ENCODE measurements at places on chromosomes 5 and 9.

DNA sequence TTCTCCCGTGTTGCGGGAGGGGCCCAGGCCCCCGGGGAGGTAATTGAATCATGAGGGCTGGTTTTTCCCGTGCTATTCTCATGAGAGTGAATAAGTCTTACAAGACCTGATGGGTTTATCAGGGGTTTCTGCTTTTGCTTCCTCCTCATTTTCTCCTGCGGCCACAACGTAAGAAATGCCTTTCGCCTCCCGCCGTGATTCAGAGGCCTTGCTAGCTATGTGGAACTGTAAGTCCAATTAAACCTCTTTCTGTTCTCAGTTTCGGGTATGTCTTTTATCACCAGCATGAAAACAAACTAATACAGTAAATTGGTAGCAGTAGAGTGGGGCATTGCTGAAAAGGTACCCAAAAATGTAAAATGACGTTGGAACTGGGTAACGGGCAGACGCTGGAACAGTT is 1035.1 kb downstream of the DTWD2 start:
- DNase-seq, result no peak

GRCh38 chr9:27963836-27964235 is 390.6 kb upstream of the C9orf72 start:
- DNase-seq, result no peak

DNA sequence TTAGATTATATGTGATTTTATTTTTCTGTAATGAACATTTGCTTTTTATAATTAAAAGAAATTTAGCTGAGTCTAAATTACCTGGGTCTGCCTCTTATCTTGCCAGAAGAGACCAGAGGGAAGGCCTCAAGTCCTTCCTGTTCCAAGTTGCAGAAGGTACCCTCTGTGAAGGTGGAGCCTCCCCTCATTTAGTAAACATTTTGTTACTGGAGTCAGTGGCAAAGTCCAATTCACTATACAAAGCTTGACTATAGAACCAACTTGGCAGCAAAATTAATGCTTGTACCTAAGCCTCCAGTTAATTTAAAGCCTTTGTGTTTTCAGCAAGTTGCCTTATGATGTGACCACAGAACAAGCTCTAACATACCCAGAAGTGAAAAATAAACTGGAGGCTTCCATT is 42.8 kb upstream of the F2R start:
- no peak for DNase-seq

DNA sequence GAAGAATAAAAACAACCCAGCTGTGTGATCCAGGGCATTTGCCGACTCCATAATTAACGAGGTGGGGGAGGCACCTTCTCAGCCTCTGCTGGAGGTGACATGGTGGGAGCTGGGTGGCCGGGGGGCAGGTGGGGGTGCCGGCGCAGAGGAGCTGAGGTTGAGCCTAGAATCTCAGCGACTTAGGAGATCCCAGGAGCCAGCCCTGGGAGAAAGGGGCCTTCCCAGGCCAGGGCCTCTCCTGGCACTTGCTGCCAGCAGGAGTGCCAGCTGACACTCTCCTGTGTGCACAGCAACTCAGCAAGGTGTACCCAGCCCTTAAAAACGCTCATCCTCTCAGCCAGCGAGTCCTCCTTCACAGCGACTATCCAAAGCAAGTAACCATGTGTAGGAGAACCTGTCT is 62.8 kb upstream of the FCN1 start:
- DNase-seq, result no peak

DNA sequence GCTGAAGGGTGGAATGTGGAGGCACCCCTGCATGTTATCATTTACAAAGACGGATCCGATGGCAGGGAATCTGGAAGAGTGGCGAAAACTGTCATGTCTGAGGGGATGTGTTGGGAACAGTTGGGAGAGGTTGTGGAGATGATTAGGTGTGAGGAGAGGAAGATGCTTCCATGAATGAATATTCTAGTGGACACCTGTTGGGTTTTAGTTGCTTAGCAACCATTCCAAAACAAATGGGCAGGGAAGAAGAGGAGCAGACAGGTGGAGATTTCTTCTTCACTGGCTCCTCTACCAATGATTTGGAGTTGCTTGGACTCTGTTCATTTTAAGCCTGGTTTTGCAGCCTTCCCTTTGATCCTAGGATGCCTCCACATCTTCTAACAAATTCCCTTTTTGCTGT is 465.3 kb upstream of the CLINT1 start:
- no peak for DNase-seq

- no peak for DNase-seq
Measured at GRCh38 chr9:23682891-23683431, 143.1 kb downstream of the ELAVL2 start.
